ENCODE measurements at places on chromosomes 12 and 14.

- no peak for DNase-seq
Measured at GRCh38 chr14:95526483-95527386, 8.1 kb upstream of the GLRX5 start.

GRCh38 chr14:101733211-101733610, 28.3 kb upstream of the PPP2R5C start:
- no peak for DNase-seq

DNA sequence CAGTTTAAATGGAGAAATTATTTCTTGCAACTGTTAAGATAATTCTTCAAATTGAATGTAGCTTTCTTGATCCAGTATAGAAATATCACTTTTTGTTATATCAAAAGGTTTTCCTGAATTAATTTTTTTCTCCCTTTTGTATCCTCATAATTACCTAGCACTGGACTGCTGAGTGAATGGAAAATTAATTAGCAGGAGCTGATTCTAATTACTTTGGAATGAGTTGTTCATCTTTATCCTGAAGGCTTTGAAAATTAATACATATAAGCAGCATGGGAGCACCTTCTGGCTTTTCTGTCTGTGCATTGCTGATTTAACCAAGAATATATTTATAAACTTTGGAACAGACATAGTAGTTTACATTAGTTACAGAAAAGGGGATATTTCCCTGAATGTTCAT, 307.6 kb upstream of the GARIN2 start:
- DNase-seq, result no peak

DNA sequence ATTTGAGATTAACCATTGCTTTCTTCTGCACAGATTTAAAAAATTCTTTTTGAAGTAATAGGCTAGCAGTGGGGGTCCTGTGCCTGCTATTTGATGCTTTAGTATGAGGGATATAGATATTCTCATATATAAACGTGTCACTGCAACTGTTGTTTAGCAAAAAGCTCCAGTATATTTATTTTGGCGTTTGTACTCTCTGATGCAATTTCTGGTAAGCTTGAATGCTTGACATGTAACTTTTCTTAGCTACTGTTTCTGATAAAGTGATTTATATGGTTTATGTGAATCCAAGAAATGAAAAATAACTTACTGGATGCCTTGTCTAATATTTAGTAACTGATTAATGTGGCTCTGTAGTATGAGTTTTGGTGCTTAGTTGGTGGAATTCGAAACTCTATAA, 77.1 kb downstream of the TTLL5 start:
- no peak for DNase-seq

DNA sequence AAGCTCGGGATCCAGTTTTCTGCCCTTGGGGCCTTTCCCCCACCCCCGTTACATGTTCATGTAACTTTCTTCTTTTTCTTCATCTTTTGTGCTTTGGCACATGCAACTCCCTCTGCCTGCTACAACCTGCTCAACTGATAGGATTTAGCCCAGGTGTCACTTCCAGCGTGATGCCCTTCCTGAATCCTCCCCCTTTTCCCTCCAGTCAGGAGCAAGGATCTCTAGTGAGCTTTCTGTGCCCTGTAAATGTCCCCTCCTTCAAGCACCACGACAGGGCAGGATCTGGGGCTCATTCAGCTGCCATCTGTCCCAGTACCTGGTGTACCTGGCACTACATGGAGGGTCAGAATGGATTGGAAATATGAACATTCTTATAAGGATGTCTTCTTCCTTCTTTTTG, 15.3 kb downstream of the PELI2 start:
- no peak for DNase-seq

DNA sequence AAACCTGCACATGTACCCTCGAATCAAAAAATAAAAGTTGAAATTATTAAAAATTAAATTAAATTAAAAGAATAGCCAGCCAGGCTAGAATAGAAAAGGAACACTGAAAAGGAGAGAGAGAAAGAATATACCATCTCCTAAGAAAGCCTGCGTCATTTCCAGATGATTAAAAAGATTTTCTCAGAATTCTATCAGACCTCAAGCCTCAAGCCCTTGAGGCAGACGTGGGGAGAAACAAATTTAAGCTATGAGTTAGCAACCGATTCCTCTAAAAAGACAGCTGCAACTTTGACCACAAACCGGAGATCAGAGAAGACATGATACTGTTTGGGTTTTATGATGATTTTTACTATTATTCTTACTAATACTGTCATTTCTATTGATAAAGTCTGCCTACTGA, 138.3 kb downstream of the KSR2 start:
- no peak for DNase-seq

- no peak for DNase-seq
Measured at GRCh38 chr12:100484183-100484886, 10.7 kb downstream of the NR1H4 start.

DNA sequence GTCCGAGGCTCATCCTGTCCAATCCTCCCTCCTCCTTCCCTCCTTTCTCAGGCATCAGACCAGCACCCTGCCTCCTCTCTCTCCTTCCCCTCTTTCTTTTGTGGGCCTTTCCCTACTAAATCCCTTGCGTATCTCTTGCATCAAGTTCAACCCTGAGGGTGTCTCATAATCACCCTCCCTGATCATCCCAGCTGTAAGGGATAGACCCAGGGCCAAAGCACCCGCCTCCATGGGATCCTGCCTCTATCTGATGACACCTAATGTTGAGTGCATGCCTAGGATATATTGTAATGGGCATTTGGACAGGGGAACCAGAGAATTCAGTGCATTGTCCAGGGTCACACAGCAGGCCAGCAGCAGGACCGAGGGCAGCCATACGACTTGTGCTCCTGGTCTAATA, 84.9 kb downstream of the PHETA1 start:
- DNase-seq, result no peak

DNA sequence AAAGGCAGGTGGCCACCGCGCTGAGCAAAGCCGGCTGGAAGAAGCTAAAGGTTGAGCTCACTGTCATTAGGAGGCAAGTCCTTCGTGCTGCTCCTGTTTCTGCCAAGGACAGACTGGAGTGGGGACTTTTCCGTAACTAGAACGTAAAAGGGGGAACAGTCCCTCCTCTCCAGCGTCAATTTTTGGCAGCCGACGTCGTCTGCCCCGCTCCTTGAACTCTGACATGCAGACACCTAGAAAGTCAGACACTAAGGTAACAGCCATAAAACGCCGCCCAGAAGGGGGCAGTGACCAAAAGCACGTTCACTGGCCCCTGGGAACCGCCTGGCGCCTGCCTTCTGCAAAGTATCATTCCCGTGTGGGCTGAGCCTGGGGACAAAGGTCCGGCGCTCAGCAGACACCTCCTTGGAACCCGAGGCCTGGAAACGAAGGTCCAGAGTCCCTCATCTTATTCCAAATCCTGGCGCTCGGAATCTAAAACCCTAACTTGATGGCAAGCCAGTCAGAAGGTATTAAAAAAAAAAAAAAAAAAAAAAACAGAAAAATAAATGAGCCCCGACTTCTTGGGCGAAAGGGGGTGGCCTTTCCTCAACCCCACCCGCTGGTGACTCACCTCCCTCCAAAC, 1.1 kb upstream of the LRP1 start:
- DNase-seq, result no peak

- DNase-seq, result no peak
Measured at GRCh38 chr12:45731190-45731775, 1.8 kb downstream of the ARID2 start.

GRCh38 chr14:78142998-78143397, 27.2 kb upstream of the NRXN3 start:
- no peak for DNase-seq

DNA sequence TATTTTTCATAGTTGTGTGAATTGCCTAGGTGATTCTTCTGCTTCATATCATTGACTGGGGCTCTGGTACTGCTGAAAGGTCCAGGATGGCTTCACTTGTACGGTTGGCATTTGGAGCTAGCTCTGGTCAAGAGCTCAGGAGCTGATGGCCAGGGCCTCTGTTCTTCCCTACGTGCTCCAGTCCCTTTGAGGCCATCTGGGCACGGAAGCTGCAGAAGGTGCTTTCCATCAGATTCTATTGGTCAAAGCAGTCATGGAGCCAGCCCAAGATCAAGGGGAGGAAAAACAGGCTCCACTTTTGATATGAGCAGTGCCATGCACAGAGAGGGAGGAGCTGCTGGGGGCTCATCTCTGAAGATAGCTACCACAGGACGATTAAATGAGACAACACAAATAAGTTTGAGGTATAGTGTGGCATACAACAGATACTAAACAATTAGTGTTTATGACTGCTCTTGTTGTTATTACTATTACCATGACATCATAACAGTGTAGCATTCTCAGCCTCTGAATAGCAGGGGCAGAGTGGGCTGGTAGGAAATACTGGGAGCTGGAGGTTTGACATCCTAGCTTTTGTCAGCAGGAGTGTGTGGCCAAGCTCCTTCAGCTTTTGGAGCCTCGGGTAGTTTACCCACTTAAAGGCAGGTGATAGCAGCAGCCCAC, 10.4 kb downstream of the KRT83 start:
- DNase-seq, result no peak

DNA sequence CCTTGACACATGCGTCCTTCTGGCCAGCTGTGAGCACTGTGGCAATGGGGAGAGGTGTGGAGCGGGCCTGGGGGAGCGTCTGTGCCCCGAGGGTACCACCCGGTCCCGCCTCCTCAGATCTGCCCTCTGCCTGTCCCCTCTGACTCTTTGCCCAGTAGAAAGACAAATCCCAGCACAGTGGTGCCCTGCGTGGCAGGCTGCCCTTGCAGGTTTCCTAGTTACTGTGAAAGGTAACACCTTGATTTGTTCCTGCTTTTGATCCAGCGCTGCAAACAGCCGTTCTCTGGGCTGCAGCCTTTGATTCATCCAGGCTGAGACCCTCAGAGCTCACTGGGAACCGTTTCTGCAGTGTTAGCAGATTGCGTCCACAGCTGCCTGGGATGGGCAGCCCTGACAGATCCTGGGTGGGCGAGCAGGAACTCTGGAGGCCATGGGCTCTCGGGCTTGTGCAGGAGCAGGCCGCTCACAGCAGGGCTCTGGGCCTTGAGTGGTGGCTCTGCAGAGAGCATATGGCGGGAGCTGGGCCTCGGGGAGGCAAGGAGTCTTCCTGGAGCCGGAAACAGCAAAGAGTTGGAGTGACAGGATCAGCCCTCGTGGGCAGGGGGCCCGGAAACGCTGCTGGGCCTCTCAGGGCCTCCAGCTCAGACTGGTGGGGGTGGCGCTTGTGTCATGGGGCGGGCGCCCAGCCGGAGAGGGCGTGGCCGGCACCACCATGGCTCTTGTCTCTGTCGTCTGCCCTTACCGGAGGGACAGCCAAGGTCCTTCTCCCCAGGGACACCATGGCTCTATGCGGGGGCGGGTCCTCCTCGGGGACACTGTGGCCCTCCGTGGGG, 16.6 kb downstream of the FBRSL1 start:
- no peak for DNase-seq

- no peak for DNase-seq
Measured at GRCh38 chr14:64760146-64760755, 56.0 kb downstream of the PLEKHG3 start.

GRCh38 chr12:43098766-43099550, 453.0 kb downstream of the ADAMTS20 start:
- DNase-seq, result no peak

DNA sequence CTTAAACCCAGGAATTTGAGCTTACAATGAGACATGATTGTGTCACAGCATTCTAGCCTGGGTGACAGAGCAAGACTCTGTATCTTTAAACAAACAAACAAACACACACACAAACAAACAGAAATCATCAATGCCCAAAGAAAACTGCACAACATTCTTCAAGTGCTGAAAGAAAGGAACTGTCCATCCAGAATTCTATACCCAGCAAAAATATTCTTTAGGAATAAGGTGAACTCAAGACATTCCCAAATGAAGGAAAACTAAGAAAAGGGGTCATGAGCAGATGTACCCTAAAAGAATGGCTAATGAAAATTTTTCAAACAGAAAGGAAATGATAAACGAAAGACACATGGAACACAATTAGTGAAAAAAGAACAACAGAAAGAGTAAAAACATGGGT, 22.3 kb upstream of the RNF212B start:
- no peak for DNase-seq

DNA sequence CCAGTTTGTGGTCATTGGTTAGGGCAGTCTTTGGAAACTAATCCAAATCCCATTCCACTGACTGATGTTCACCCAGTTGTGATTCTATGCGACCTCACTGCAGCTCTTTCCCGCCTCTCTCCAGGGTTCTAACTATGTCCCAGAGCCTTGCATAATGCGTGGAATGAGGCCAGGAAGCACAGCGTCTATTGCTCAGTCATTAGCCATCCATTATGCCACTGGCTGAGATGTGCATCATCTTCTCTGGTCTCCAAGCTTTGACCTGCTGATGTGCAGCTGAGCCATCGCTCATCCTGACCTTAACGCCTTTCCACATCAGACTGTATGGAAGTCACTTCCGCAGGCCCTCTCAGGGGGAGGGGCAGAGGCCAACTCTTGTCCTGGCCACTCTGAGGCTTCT, 115.4 kb upstream of the VRK1 start:
- no peak for DNase-seq

GRCh38 chr12:53483979-53484377, 15.3 kb downstream of the MAP3K12 start:
- DNase-seq, result no peak

- DNase-seq, result no peak
Measured at GRCh38 chr14:23478109-23478759, 8.7 kb downstream of the NGDN start.

DNA sequence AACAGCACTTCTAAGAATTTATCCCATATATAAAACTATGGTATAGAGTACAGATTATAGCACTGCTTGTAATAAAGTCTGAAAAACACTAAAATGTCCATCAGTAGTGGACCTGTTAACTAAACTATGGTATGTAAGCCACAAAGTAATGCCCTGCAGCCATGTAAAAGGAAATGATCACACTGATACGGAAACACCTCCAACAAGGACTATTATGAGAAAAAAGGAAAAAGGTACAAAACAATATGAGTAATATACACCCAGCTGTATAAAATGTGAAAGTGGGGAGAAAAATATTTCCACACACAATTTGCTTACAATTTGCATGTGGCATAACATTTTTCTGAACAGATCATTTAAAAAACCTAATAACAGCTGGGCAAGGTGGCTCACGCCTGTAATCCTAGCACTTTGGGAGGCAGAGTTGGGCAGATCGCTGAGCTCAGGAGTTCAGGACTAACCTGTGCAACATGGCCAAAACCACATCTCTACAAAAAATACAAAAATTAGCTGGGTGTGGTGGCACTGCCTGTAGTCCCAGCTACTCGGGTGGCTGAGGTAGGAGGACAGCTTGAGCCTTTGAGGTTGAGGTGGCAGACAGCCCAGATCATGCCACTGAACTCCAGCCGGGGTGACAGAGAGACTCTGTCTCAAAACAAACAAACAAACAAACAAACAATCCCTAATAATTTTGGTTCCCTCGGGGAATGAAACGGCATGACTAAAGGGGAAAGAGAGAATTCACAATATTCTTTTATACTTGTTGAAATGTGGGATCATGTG, 250.5 kb downstream of the MED13L start:
- no peak for DNase-seq

DNA sequence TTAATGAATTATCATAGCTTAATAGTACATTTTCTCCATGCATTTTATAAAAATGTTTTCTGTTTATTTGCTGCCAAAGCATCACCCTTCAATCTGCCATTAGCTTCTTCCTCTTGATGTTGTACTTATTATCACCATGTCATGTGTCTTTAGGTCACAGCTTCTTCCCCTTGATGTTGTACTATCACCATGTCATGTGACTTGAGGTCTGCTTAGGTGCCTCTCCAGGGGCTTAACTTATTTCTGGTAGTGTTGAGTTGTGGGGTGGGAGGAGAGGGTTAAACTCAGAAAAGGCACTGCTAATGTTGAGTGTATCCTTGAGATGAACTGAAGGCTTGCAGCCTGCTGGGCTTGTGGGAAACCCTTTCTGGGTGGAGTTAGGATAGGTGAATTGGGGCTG, 87.8 kb downstream of the DAAM1 start:
- DNase-seq, result no peak
